ENCODE measurements at places on chromosomes 12 and 14.

DNA sequence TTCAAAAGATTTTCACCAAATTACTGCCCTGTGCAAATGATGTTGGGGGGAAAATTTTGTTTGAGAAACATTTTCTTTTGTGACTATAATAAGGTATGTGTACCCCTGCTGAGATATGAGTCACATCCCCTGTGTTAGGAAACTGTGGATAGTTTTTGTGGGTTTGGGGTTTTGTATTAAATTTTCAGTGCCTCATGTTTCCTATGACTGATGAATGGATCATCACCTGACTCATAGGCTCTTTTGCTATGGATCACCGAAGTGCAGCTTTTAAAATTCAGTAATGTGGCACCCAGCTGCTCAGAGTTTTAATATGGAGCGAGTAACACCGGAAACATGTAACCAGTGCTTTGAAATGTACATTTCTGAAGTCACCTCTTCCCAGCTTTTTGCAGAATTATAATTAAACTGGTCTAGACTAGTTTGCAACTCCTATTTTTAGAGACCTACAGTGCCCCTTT, 167.4 kb upstream of the HMGA2 start:
- peak; percentile 6 for DNase-seq

- no peak for DNase-seq
Observed at GRCh38 chr12:8589679-8590078, 23.0 kb downstream of the AICDA start.

GRCh38 chr12:71214511-71215285, 56.9 kb upstream of the TSPAN8 start:
- no peak for DNase-seq

DNA sequence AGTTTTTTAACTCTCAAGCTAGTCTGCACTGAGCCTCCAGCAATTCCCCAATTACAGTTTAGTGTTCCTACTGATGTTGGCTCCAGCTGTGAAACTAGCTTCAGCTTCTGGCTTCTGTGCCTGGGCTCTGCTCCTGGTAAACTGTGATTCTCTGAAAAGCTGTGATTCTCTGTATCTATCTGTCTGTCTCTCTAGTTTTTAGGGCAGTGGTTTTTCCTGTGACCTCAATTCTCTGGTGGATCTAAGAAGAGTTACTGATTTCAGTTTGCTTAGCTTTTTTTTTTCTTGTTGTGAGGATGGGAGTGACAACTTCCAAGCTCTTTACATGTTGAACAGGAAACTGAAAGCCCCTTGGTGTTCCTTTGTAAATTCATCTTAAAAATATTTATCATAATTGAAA, 3.8 kb upstream of the HIF1A start:
- DNase-seq = no peak

GRCh38 chr14:33945210-33946088, 5.4 kb downstream of the EGLN3 start:
- DNase-seq = no peak

DNA sequence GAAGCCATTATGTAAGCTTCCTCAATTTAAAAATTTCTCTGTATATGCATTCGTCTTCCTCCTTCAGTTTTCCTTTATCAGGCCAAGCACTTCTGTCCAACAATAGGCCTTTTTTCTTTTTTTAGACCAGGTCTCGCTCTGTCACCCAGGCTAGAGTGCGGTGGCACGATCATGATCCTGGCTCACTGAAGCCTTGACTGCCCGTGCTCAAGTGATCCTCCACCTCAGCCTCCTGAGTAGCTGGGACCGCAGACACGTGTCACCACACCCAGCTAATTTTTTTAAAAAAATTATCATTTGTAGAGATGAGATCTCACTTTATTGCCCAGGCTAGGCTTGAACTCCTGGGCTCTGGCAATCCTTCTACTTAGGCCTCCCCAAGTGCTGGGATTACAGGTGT, 25.8 kb downstream of the TAOK3 start:
- no peak for DNase-seq

- DNase-seq = no peak
Observed at GRCh38 chr14:53542732-53543131, 389.6 kb upstream of the DDHD1 start.

DNA sequence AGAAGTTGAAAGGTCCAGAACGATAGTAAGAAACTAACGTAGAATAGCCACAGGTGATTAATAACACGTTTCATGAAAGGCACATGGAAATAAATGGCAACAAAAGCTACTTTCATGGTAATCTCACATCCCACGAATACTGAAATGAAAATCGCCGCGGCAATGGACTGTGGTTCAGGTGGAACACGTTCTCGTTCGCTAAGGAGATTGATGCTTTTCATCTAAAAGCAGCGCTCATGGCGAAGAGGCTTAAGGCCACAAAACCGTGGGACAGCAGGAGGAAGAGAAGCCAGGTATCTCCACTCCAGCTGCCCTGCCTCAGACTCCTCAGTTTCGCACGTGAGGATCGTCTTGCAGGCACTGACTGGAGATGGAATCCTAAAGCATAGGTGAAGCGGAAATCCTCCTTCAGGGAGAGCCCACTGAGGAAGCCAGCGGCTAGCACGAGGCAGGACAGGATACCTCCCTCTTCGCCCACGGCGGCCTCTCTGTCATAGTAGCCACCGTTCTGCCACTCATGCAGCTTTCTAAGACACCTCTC, 696 bp upstream of the GPHN start:
- no peak for DNase-seq

GRCh38 chr14:68822132-68822651, 29.3 kb upstream of the ZFP36L1 start:
- DNase-seq = peak; percentile 75

DNA sequence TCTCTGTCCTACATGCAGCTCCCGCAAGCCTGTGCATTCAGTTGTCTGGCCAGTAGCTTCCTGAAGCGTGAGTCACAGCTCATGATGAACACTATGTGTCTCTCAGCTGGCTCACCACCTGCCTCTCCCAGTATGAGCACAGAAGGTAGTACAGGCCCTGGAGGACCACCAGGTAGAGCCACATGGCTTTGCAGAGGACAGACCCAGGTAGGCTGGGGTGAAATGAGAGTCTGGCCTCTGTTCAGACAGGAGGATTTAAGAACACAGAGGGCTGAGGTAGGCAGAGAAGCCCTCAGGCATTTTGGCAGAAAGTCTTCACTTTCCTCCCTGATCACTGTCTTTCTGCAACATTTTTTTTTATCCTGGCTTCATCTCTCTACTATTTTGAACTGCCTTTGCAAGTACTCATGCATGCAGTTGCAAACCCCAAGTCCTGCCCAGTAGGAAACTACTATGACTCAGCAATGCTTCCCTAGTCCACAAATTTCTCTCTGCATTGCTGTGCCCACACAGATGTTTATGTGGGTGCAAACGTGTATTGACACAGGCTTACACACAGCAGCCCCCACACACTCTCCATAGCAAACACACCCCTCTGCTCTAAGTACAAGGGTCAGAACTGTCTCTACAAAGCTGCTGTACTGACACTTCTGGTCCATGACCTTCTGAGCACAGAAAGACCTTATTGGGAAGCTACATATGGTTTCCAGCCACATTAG, 7.2 kb upstream of the SDR9C7 start:
- no peak for DNase-seq

GRCh38 chr14:100297320-100298300, 8.6 kb downstream of the SLC25A29 start:
- peak; percentile 92 for DNase-seq
